ENCODE measurements at places on chromosomes 5 and 9. TPM values are rescaled to one million over a fixed set of nuclear protein-coding genes. Genes with fewer than 3 reads are reported as not detected.

PRDM9 gene
- not detected for polyA plus RNA-seq

WDR31 gene
- 0.24 TPM for polyA plus RNA-seq

SPEF2 gene
- polyA plus RNA-seq: 33.6 TPM

GLRA1 gene
- 0.35 TPM for polyA plus RNA-seq

PPP3R2 gene
- polyA plus RNA-seq: 0.31 TPM

PCDHB16 gene
- 0.09 TPM for polyA plus RNA-seq

LCN2 gene
- not detected for polyA plus RNA-seq

TSSK1B gene
- not detected for polyA plus RNA-seq

TAF1L gene
- not detected for polyA plus RNA-seq

STK32A gene
- polyA plus RNA-seq: 12.6 TPM

MAMDC2 gene
- 3.9 TPM for polyA plus RNA-seq

SLC46A2 gene
- polyA plus RNA-seq: not detected

NAIP gene
- polyA plus RNA-seq: 1.5 TPM

CAMK4 gene
- polyA plus RNA-seq: 87.3 TPM

STOM gene
- polyA plus RNA-seq: 14.1 TPM

NUTM2F gene
- not detected for polyA plus RNA-seq

DNAI1 gene
- 2.1 TPM for polyA plus RNA-seq

HIGD2A gene
- polyA plus RNA-seq: 463 TPM

CCL21 gene
- polyA plus RNA-seq: not detected

EXD3 gene
- not detected for polyA plus RNA-seq

IL13 gene
- not detected for polyA plus RNA-seq

TOMM5 gene
- polyA plus RNA-seq: 732 TPM

KIF3A gene
- 152 TPM for polyA plus RNA-seq

OCLN gene
- 1.3 TPM for polyA plus RNA-seq

MAP1B gene
- polyA plus RNA-seq: 658 TPM

SPRY4 gene
- polyA plus RNA-seq: 0.20 TPM

PAPPA gene
- 0.29 TPM for polyA plus RNA-seq

PCDHB4 gene
- 16.8 TPM for polyA plus RNA-seq

EQTN gene
- 15.1 TPM for polyA plus RNA-seq

SH2D3C gene
- 1.3 TPM for polyA plus RNA-seq

ANXA6 gene
- 20.3 TPM for polyA plus RNA-seq

DPP7 gene
- polyA plus RNA-seq: 22.2 TPM

GDA gene
- polyA plus RNA-seq: 0.66 TPM

SERF1B gene
- polyA plus RNA-seq: 201 TPM

PAX5 gene
- not detected for polyA plus RNA-seq

CATSPER3 gene
- not detected for polyA plus RNA-seq

GRM6 gene
- polyA plus RNA-seq: 0.05 TPM

PGM5 gene
- 0.39 TPM for polyA plus RNA-seq

All from Purkinje cell (primary cell).